ENCODE measurements at places on chromosomes 6 and 20.
A peak's percentile ranks its signal among the peaks of the same experiment; 100 is the strongest.

DNA sequence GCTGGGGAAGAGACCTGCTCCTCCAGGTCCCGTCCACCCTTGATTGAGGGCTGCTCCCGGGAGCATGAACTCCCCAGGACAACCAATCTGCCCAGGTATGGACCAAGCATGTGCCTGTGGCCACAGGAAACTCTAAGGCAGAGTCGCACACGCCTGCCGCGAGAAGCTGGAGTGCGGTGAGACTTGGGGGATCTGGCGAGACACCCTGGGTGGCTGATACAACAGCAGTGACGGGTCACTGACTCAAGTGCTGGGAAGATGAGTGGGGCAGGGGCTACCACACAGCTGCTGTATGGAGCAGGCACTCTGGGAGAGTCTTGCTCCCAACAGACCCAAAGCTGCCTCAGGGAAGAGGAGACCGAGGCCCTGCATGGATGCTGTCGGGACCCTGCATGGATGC, 40.1 kb downstream of the BFSP1 start:
- DNase-seq = no peak

- no peak for DNase-seq
Measured at GRCh38 chr6:20200761-20201630, 11.3 kb downstream of the MBOAT1 start.

DNA sequence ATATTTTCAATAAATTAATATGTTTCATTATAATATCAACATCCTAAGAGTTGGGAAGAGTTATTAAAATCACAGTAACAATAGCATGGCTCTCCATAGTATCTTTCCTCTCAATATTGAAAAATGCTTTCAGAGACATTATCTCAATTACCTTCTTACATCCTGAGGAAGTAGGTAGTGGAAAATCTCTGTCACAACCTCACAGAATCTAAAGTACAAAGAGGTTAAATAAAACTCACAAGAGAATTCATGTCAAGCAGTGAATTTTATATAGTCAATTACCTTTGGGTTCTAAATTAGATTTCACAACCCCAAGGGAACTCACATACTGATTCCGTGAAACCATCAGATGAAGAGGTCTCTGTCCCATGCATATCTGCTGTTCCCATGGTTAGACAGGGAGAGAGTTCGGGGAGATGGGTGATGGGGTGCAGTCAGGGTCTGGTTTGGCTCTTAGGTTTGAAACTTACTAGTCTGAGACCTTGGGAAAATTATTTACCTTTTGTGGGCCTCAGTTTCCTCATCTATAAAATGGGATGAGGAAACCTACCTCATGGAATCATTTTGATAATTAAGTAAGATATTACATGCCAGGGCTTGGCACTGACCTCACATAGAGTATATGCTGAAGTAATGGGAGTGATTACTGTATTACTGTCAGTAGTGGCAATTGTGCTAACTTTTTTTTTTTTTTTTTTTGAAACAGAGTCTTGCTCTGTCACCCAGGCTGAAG, 74.0 kb upstream of the SNX9 start:
- no peak for DNase-seq

GRCh38 chr6:26103770-26104456, 16.7 kb downstream of the HFE start:
- peak; percentile 88 for DNase-seq

GRCh38 chr6:135114355-135115145, 59.9 kb upstream of the HBS1L start:
- DNase-seq = no peak

DNA sequence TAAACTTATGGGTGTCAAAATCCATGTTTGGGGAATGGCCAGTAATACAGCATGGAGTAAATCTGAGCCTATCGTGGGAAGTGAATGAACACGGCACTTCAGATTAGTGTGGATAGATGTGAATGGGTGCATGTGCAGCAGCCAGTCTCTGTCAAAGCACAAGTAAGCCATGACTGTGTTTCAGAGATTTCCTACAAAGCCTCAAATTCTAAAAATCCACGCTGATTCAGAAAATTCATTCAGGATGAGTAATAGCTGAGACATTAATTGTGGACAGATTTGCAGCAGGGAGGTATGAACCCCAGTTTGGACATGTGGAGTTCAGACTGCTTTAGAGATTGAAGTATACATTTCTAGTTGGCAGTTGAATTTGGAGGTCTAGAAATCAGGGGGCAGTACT, 115.1 kb downstream of the QKI start:
- peak; percentile 73 for DNase-seq

- DNase-seq = no peak
Measured at GRCh38 chr6:75114806-75115205, 91.0 kb downstream of the COL12A1 start.

DNA sequence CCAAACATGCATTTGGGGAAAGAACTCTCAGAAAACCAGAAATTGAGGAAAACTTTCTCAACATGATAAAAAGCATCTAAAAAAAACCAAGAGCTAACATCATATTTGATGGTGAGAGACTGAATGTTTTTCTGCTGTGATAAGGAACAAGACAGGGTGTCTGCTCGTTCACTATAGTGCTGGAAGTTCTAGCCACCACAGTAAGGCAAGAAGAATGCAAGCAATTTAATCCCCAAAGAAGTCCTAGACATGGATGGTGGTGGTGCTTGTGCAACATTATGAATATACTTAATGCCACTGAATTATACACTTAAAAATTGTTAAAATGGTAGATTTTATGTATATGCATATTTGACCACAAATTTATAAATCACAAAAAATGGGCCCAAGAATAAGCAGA, 53.4 kb downstream of the LYRM2 start:
- no peak for DNase-seq

GRCh38 chr6:132952031-132952867, 137.9 kb downstream of the RPS12 start:
- DNase-seq = no peak

GRCh38 chr6:6575143-6575542, 13.4 kb upstream of the LY86 start:
- no peak for DNase-seq

DNA sequence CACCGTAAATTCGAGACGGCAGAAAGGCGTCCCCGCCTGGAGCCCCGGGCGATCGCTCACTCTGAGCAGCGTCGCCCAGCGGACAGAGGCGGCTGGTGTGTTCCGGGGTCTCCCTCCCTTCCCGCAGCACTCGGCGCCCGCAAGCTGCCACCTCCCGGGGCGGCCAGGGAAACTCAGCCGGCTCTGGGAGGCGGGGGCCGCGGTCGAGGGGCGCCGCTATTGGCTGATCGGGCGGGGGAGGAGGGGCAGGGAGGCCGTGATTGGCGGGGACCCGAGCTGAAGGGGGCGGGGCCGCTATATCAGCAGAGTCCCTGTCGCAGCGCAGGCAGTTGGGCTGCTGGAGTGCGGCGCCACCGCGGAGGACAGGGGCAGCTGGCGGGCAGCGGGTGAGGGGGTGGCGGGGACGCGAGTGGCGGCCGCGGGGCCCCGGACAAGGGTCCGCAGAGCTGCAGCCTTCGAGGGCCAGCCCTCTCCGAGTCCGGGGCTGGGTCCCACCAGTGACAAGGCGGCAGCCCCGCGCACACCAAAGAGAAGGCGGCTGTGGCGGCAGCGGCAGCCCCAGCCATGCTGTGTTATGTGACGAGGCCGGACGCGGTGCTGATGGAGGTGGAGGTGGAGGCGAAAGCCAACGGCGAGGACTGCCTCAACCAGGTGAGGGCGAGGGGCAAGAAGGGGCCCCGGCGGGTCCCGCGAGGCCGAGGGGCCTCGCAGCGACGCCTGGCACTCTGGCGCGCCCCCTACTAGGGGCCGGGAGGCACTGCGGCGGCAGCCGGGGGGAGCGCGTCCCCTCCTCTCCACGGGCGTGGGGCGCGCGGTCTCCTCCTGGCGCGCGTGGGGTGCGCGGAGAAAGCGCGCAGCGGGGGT, at the start of gene MYLIP:
MYLIP (plus strand) TSS at position 328 of the 864 bp plus-strand sequence; CDS start at position 565, 237 bp downstream.
- peak; percentile 86 for DNase-seq

- DNase-seq = no peak
Measured at GRCh38 chr6:16106991-16107787, 21.7 kb upstream of the MYLIP start.

- no peak for DNase-seq
Measured at GRCh38 chr6:41469156-41470028, 76.8 kb upstream of the FOXP4 start.

- no peak for DNase-seq
Measured at GRCh38 chr20:59149678-59150504, 13.7 kb upstream of the ZNF831 start.

DNA sequence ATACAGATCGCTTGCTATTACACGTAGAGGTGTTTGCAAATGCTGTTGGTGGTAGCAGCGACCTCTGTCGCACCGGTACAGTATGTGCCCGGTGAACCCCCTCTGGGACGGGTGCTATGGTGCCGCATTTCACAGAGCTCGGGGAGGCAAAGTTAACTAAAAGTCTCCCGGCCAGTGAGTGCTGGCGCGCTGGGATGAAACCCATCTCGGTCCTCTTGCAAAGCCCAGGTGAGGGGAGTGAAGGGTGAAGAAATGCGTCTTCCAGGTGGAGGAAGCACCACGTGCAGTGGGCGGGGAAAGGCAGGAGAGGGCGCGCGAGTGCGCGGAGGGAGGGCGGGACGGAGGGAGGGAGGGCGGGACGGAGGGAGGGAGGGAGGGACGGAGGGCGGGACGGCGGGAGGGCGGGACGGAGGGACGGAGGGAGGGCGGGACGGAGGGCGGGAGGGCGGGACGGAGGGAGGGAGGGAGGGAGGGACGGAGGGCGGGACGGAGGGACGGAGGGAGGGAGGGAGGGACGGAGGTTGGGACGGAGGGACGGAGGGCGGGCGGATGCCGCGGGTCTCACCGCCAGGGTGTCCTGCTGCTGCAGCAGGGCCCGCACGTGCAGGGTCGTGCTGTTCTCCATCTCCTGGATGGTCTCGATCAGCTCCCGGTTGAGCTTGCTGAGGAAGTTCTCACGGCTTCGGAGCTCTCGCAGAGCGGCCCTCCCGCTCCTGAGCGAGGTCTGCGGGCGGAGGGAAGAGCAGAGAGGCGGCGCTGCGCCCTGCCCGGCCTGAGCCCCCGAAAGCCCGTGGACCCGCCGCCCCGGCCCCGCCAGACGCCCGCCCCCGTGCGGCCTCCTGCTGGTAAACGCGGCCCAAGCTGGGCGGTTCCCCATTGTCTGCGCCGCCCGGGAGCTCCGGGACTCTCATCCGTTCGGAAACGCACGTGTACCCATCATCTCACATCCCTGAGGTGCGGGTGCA, 11.7 kb downstream of the C20orf96 start:
- DNase-seq = no peak

DNA sequence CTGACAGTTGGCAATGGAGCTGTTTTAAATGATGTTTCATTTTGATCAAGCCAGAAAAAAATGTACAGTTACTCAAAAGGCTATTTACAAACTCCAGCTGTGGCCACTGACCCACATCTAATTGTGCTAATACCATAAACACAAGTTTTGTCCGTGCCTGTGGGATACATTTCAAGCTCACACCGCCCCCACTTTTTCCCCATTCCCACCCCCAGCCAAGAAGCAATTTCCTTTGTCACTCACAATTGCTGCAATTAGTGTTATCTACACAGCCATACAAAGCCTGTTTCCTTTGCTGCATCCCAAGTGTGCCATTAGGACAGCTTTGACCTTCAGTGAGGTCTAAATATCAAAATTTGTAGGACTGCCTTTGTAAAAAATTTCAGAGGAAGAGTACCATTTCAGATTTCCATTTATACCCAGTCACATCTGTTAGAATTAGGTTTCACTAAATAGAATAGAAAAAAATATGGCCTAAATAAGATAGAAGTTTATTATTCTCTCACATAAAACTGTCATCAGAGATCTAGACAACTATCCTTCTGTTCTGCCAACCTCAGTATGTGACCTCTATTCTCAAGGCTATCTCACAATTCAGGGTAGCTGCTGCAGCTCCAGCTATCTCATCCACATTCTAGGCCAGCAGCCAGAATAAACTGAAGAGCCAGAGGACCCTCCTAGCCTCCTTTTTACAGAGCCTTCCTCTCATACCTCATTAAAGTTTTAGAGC, 202.6 kb downstream of the NFATC2 start:
- no peak for DNase-seq

DNA sequence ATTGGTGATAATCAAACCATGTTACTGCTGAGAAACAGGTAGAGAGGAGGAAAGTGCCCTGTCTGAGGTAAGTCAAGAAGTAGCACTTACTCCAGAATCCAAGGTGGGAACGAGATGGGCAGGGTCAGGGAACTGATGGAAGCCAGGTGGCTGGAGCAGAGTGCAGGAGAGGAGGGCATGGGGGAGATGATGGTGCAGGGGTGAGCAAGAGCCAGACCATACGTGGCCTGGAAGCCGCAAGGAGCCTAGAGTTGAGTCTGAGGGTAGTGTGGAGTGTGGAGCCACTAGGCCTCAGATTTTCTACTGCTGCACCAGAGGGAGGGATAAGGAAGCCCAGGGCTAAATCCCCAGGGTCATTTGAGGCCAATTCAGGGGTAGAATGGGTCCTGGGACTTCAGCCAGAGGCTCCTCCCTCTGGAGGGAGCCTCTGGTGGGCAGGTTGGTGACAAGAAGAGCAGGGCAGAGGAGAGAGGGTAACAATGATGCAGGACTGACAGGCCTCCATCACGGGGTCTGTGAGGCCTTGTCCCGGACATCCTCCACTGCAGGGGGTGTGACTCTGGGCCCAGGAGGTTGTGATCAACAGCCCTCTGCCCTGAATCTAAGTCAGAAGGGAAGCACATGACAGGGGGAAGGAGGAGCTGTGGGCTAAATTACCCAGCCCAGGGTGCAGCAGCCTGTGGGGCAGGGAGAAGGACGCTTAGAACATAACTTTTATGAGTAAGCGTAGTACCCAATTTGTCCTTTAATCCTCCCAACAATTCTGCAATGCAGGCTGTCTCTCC, 28.7 kb downstream of the COX4I2 start:
- DNase-seq = no peak

- DNase-seq = no peak
Measured at GRCh38 chr6:43339168-43339567, 30.3 kb downstream of the ZNF318 start.

GRCh38 chr6:42507901-42508300, 55.9 kb upstream of the UBR2 start:
- DNase-seq = peak; percentile 66

All from GM04504 (cell line).